ENCODE measurements at places on chromosomes 6 and 20. TPM values are rescaled to one million over a fixed set of nuclear protein-coding genes. Genes with fewer than 3 reads are reported as not detected.

Gene BNIP5
- total RNA-seq = not detected

Gene UST
- 11.2 TPM for total RNA-seq

Gene HLA-DQA1
- total RNA-seq = not detected

- H3K27me3 ChIP-seq = peaks cover 3% of the 10 kb centered on the region
- no peak for DNase-seq
- H3K4me3 ChIP-seq = no peak overlapping the region
Observed at GRCh38 chr6:89372506-89372901, 20.0 kb upstream of the UBE2J1 start.

Gene BPIFB4
- total RNA-seq = not detected

DNA sequence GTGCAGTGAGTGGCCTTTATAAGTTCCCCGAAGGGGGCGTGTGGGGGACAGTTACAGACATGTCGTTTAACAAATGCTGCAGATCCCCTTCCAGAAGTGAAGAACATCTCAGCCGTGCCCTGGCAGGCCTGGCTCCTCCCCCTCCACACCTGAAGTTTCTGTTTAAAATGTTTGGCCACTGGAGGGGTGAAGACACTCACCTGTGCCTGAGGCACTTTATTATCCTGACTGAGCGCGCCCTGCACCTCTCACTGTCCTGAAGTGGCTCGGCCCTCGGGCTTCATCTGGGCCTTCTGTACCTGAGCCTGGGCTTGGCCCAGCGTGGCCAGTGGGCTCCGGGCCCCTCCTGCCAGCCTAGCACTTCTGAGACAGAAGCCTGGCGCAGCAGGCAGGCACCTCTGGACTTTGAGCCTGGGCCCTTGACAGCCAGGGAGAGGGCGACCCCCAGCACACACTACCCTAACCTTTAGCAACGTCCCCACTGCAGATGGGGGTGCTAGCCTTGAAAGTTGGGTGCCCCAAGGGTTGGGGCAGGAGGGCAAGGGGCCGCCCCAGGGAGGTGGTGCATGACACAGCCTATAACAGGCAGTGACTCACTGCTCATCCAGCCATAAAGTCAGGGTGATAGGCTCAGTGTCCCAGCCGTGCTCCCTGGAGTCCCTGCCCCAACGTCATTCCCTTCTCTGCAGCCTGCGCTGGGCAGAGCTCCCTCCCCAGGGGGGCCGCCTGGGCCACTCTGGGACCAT lies 13.6 kb upstream of the GATA5 start:
- no peak overlapping the region for H3K27ac ChIP-seq
- no peaks in the 10 kb centered on the region for H3K36me3 ChIP-seq
- no peak for DNase-seq
